AG08396 (cell line): ENCODE measurements at places on chromosomes 3 and 15.
A peak's percentile ranks its signal among the peaks of the same experiment; 100 is the strongest.

DNA sequence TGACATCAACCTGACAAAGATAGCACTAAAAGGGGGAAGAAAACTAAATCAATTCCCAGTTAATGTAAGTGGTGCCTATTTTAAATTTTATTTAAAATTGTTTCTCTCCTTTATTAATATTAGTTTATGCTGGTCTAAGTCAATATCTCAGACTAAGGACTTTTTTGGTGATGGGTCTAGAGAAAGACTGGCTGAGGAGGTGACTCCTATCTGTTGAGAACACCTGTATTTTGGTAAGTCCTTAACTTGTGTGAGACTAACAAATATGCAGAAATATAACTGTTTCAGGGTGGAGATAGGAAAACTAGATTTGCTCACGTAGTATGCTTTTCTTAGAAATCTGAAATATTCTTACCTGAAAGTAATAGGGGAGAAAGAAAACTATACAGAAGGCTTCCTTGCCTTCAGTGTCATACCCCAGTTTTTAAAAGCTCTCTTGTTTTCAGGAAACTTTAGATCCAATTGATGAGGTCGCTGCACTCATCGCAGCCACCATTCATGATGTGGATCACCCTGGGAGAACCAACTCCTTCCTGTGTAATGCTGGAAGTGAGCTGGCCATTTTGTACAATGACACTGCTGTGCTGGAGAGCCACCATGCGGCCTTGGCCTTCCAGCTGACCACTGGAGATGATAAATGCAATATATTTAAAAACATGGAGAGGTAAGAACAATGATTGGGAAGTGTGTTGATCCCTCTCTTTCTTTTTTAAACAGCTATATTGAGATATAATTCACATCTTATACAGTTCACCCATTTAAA is 138.9 kb downstream of the PDE8A start:
- no peak for DNase-seq

GRCh38 chr15:62118520-62119226 is 46.4 kb downstream of the C2CD4B start:
- no peak for DNase-seq

- DNase-seq: no peak
Observed at GRCh38 chr3:10949197-10949596, 43.4 kb upstream of the SLC6A1 start.

GRCh38 chr3:57825116-57825515 is 69.0 kb downstream of the SLMAP start:
- no peak for DNase-seq

GRCh38 chr3:161026612-161027510 is 78.3 kb downstream of the B3GALNT1 start:
- no peak for DNase-seq

- DNase-seq: no peak
Observed at GRCh38 chr15:42042602-42043400, 22.0 kb upstream of the PLA2G4E start.

DNA sequence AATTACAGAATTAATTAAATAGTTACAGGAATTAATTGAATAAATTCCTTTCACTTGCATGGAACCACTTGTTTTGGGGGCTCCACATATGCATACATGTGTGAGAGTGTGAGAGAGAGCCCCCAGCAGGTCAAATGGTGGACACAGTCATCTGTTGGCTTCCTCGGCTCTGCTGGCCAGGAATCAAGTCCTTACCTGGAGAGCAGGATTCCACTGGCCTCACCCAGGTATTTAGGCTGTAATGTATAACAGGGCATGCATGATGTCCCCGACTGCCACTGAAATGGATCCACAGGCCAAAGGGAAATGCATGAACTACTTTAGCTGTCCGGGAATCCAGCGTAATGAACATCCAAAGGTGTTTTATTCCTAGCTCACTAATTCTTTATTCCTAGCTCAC is 139.7 kb upstream of the SMAD3 start:
- DNase-seq: no peak

GRCh38 chr15:94327356-94327936 is 96.1 kb downstream of the MCTP2 start:
- peak; percentile 38 for DNase-seq

DNA sequence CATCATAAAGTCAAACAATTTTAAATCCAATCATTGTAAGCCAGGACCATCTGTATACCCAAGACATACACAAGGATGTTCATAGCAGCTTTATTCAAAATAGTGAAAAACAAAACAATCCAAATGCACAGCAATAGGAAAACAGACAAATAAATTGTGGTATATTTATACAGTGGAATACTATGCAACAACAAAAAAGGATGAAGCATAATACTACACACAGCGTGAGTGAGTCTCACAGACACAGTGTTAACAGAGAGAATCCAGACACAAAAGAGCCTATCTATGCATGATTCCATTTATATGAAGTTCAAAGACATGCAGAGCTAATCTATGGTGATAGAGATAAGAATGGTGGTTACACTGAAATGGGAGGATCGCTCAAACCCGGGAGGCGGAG is 5.6 kb upstream of the MUC20 start:
- DNase-seq: no peak

DNA sequence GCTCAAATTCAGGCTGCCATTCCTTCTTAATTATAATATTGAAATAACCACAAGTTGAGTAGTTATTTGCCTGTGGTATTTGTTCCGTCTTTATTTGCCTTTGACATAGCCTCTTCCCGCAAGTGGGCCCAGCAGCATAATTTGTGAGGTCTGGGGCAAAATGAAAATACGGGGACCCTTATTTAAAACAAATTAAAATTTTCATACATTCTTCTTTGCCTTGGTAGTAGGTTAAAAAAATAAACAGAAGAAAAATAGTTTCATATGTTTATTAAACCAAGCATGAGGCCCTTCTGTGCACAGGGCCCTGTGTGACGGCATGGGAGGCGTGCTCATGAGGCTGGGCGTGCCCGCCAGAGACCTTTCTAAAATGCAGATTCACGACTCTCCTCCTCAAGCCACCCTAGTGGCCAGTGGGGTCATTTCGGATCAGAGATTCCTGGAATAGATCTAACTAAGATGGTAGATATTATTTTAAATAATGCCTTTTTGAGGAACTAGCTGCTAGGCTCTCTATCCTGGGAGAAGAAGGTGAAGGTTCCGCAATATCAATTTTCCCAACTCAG is 35.4 kb downstream of the MASP1 start:
- DNase-seq: no peak

DNA sequence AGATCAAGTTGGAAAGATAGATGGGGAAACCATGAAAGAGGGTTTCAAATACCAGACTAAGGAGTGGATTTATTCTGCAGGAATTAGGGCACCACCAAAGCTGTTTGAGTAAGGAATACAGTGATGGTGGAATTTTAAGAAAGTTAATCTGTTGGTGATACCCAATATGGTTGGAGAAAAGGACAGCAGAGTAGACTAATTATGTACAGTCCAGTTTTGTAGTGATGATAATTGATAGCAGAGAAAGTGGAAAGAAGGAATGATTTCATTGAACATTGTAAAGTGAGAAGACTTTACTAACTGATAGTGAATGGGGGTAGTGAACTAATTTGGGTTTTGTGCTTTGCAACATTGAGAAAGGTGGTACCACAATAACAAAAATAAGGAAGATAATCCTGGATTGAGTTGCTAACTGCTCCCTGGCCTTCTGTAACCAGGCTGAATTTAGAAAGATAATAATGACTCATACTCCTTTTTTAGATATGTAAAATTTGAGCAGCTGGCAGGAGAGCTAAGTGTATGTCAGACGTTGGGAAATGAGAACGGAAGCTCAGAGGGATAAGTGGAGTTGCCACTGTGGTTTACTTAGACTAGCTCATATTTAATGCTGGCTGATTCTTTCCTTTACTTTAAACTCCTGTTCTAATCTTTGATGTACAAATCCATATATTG is 16.9 kb downstream of the TCAIM start:
- peak; percentile 71 for DNase-seq

DNA sequence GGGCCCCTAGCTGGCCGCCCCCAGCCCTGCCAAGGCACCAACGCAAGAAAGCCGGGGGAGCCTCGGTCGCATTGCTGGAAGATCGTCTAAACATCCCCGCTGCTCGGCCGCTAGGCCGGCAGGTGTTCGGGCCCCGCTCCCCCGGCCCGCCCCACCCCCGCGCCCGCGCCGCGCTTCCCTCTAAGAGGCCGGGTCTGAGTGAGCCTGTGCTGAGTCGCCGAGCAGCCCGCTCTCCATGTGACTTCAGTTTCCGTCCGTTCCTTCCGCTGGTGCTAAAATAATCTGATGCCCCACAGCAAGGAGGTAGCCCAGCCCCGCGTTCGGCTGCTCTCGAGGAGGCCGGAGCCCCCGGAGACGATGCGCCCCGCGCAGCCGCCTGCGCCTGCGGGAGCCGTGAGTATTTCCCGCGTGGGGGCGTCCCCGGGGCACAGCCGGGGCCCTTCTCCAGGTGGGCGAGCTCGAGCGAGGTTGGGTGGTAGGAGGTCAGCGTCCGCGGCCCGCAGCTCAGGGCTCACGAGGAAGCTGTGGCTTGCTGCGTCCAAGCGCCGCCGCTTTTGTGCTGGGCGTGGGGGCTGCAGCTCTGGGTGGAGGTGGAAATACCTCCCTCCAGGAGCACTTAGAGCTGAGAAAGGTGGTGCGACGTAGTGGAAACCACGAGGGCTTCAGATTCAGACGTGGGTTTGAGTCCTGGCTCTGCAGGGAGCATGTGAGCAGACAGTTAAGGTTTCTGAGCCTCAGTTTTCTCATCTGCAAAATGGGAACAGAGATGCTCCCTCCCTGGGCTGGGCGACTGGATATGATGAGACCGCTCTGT is at the start of gene NRROS:
Gene NRROS (plus strand): TSS at position 212 of the 814 bp plus-strand sequence. CDS start 14,846 bp downstream, outside the sequence.
- DNase-seq: peak; percentile 75

DNA sequence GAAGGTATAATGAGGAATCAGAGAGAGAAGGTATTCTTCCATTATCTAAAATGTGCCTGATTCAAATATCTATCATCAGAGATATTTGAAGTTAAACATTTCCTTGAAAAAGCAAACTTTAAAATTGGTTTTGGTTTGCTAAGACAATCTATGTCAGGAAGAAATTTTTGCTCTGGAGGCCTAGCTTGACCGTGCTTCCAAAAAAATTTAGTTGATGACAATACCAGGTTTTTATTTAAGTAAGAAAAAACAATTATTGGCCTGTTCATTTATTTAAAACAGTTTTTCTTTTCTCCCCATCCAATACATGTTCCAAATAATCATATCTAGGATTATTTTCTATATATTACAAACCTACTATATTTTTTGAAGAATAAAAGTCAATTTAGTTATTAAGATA is 75.3 kb downstream of the OTOL1 start:
- no peak for DNase-seq

DNA sequence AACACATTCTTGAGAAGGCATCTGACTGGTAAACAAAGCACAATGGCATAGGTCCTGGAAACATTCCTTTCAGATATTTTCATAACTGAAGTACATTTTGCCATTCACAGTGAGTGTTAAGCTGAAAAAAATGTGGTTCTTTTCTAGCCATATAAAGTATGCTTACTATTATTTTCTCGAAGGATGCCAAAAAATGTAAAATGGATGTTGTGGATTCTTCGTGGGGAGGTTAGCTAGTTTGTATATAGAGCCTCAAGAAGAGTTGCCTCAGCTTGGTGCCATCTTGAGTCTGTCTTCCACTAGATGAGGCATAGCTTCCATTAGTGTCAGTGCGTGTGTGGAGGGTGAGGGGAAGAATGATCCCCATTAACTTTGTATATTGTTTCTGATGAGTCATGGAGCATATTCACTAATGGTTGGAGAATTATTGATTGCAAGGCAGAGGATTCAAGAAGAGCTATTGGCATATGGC is 4.1 kb downstream of the MBNL1 start:
- peak; percentile 44 for DNase-seq

- DNase-seq: no peak
Observed at GRCh38 chr3:18483226-18483625, 58.1 kb upstream of the SATB1 start.

- DNase-seq: peak; percentile 98
Observed at GRCh38 chr3:138186803-138187295, 252 bp upstream of the ARMC8 start.

GRCh38 chr3:31305340-31305739 is 227.4 kb upstream of the STT3B start:
- DNase-seq: no peak

DNA sequence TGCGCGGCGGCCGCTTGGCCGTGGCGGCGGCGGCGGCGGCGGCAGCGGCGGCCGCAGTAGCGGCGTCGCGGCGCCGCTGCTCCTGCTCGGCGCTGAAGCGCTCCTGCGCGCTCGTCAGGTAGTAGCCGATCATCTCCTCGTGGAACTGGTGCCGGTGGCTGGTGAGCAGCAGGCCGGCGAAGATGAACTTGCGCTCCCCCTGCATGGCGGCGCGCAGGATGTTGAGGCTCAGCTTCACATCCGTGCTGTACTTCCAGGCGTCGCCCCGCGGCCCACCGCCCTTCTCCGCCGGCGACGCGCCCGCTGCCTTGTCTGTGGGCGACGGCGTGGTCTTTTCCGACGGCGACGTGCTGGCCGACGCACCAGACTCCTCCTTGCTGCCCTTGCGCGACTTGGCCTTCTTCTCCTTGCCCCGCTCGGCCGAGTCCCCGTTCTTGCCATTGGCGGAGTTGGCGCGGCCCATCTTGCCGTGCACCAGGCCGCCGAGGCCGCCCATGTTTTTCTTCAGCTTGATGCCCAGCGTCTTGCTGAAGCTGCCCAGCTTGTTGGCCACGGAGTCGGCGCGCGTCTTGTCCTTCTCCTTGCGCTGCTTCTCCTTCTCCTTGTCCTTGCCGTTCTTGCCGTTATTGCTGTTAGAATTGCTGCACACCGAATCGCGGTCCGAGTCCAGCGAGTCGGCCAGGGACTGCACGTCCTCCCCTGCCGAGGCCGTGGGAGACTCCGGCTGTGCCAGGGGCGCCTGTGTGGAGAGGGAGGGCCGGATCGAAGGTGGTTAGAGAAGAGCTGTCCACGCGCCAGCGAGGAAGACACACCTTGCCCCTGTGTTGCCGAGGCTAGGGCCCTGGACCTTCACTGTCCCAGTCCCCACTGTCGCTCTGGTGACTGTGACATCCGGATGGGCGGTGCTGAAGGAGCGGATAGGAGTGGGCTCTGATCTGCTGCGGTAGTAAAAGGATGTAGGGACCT is 157.6 kb downstream of the KLF13 start:
- DNase-seq: no peak

GRCh38 chr3:132788301-132788671 is 66.1 kb upstream of the NPHP3 start:
- peak; percentile 34 for DNase-seq

- peak; percentile 33 for DNase-seq
Observed at GRCh38 chr15:83565553-83566159, 88.3 kb upstream of the ADAMTSL3 start.

DNA sequence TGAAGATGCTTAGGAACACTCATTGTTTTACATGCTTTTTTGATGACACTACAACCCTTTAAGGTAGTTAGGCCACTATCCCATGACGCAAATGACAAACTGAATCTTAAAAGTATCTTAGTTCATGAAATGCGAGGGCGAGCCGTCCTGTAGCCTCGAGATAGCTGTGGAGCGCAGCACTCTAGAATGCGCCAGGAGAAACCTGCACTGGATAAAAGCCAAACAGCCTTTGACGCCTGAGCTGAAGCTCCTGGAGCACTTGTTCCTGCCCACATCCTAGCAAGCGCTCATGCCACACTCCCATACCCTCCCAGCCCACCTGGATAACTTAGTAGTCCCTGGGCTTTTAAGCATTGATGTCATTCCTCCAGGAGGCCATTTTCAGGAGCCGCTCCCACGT is 516.9 kb downstream of the GABRG3 start:
- DNase-seq: no peak
